ENCODE measurements at places on chromosomes 5 and 9. TPM values are rescaled to one million over a fixed set of nuclear protein-coding genes. Genes with fewer than 3 reads are reported as not detected.

The KCNV2 gene
- total RNA-seq, result not detected

The PROB1 gene
- total RNA-seq, result 0.52 TPM

The FBXO38 gene
- total RNA-seq, result 48.3 TPM

The CYLC2 gene
- not detected for total RNA-seq

The ELOVL7 gene
- 27.3 TPM for total RNA-seq

The GPR150 gene
- 0.69 TPM for total RNA-seq

The CD180 gene
- not detected for total RNA-seq

The PCDHGA12 gene
- total RNA-seq, result 1.7 TPM

The IFNA21 gene
- total RNA-seq, result not detected

The EQTN gene
- not detected for total RNA-seq

The SSNA1 gene
- 45.5 TPM for total RNA-seq

The SPAAR gene
- not detected for total RNA-seq

The SHB gene
- total RNA-seq, result 37.3 TPM

The SCGB3A2 gene
- total RNA-seq, result not detected
